Body of pancreas (tissue), 4 donors: ENCODE measurements at places on chromosomes 1 and 21. TPM values are rescaled to one million over a fixed set of nuclear protein-coding genes. Genes with fewer than 3 reads are reported as not detected.

- no peak for DNase-seq
- H3K4me3 ChIP-seq = no peak overlapping the region
- no peak overlapping the region for H3K27ac ChIP-seq
- no peaks in the 10 kb centered on the region for H3K27me3 ChIP-seq
Observed at GRCh38 chr1:30403726-30404125, 319.7 kb downstream of the MATN1 start.

DNA sequence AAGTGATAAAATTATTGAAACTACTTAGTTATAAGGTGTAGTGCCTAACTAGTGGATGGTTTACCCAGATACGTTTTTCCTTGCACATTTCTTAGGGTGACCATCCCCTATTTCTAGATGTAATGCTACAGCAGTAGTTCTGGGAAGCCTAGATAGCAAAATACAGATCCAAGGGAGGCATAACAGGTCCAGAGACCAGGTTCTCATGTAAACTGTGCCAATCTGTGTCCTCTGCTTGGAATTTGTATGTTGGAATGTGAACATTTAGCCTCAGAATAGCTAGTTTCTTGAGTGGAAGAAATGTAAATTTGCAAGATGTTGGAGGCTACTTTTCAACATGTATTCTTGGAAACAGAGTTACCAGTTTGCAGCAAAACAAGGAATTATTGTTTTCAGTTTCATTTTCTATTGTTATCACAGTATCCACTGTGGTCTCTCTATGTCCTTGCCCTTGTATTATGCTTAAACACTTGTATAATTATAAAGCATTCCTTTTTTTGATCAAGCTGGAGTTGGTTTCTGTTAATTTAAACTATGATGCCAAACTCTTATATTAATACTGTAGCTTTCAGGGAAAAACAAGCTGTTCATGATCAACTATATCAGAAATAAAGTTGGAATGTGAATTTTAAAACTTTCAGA is 102.0 kb upstream of the BRINP3 start:
- H3K36me3 ChIP-seq = no peaks in the 10 kb centered on the region
- H3K27me3 ChIP-seq = no peaks in the 10 kb centered on the region
- no peak for DNase-seq
- H3K27ac ChIP-seq = no peak overlapping the region
- no peaks in the 10 kb centered on the region for H3K4me1 ChIP-seq

The CFAP141 gene
- not detected for total RNA-seq

DNA sequence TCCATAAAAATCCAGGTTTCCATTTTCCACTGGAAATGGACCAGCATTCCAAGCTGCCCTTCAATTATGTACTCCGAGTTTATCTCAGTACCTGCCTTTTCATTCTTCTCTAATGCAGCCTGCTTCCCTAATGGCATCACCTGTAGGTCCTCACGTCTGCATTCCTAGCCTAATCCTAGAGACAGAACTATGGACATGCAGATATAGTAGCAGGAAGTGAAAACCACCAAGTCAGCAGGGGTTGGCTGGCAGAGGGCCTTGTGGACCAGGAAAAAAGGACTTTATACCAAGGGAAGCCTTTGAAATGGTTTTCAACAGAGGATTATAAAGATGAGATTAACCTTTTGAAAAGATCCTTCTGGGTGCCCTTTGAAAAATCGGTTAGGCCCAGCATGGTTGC is 135.7 kb upstream of the L1TD1 start:
- H3K4me1 ChIP-seq = no peaks in the 10 kb centered on the region
- no peak overlapping the region for H3K27ac ChIP-seq
- H3K4me3 ChIP-seq = no peak overlapping the region
- H3K27me3 ChIP-seq = no peaks in the 10 kb centered on the region
- no peaks in the 10 kb centered on the region for H3K36me3 ChIP-seq

DNA sequence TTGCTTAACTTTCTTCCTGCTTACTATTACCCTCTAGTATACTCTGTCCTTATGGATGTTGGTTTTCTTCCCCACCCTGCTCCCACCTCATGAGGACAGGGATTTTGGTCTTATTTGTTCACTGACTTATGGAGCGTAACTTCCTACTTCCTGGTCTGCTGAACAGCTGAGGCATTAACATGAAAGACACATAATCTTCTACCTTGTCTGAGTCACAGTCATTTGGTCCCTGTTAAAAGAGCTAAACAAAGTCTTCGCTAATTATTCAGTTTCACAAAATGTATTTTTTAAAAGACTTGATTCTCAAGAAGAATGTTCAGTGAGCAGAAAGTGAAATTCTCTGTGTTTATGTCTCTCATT is 18.5 kb downstream of the RNASEL start:
- no peaks in the 10 kb centered on the region for H3K27me3 ChIP-seq
- no peak overlapping the region for H3K4me3 ChIP-seq
- no peak for DNase-seq
- H3K27ac ChIP-seq = no peak overlapping the region
- H3K36me3 ChIP-seq = no peaks in the 10 kb centered on the region

The FMO4 gene
- 0.99 TPM for total RNA-seq

The PKNOX1 gene
- 27.4 TPM for total RNA-seq

DNA sequence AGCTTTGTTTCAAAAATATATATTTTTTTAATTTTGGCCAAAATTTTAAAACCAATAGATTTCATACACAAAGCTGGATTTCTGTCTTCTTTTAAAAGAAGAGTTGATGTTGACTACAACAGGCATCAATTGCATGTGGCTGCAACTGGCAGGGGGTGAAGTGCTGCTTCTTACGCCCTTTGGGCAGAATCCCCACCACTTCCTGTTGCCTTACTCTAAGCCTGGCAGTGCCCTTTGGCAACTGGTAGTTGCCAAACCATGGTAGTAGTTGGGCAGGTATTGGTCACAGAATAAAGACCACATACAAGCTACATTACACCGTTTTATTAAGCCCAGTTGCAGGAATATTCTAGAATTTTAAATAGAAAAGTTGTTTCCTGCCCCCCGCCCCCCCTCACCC is 17.0 kb downstream of the LAMC2 start:
- H3K4me3 ChIP-seq = no peak overlapping the region
- H3K36me3 ChIP-seq = no peaks in the 10 kb centered on the region
- no peak overlapping the region for H3K27ac ChIP-seq
- no peaks in the 10 kb centered on the region for H3K4me1 ChIP-seq
- DNase-seq = no peak

DNA sequence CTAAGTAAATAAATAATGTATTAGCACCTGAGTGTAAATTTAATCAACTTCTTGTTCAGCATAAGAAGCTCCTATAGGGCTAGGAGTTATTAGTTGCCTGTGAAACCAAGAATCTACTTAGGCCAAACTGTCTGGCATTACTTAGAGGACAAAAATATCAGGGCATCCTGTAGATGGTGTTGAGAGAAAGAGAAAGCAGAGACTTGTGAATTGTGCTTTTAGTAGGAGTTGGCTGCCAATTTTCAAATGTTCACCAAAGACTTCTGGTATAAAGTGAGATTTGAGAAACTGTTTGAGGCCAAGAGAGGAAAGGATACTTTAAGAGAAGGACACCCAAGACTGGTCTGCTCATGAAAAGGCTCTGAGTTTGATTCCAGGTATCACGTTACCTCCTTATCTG is 315.5 kb upstream of the DEPDC1 start:
- no peak for DNase-seq
- no peak overlapping the region for H3K4me3 ChIP-seq
- H3K27ac ChIP-seq = no peak overlapping the region

- no peaks in the 10 kb centered on the region for H3K27me3 ChIP-seq
- DNase-seq = no peak
- no peak overlapping the region for H3K27ac ChIP-seq
- H3K36me3 ChIP-seq = no peaks in the 10 kb centered on the region
Observed at GRCh38 chr1:245988393-245989078, 518.5 kb downstream of the SMYD3 start.

DNA sequence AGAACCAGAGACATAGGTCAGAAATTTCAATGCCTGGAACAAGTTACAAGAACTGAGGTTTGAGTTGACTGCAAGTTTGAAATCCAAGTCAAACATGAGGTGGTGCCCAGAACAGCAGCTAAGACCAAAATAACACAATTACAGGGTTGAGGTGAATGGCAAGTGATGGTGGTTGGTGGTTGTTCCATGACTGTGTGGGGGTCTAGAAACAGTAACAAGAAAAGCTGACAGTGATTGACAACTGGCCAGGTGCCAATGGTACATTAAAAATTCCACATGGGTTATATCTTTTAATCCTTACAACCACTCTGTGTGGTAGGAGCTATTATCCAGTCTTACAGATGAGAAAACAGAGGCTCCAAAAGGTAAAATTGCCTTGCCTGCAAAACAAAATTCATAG is 32.0 kb downstream of the RIMS3 start:
- H3K27me3 ChIP-seq = no peaks in the 10 kb centered on the region
- no peaks in the 10 kb centered on the region for H3K36me3 ChIP-seq
- H3K27ac ChIP-seq = no peak overlapping the region
- no peak for DNase-seq
- H3K4me1 ChIP-seq = no peaks in the 10 kb centered on the region

The KIF14 gene
- not detected for total RNA-seq

DNA sequence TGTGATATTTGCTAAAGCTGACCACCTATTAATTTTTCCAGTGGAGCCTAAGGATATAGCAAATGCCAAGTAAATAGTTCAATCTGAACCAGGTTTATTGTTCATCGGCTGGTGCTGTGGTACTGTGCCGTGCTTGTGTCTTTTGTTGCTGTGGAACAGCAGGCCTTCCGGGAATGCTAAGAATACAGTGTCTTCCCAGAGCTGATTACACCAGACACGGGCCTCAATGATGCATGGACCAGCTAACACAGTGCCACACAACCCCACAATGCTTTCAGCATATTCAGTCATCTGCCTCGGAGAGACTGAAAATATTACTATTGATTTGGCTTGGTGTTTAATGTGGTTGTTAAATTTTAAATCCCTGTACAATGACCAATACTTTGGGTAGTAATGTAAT is 415.4 kb downstream of the PTBP2 start:
- H3K4me1 ChIP-seq = peaks cover 4% of the 10 kb centered on the region
- H3K27me3 ChIP-seq = no peaks in the 10 kb centered on the region
- H3K27ac ChIP-seq = no peak overlapping the region
- no peaks in the 10 kb centered on the region for H3K36me3 ChIP-seq
- no peak overlapping the region for H3K4me3 ChIP-seq
